ENCODE measurements at places on chromosomes 16 and 17.

GRCh38 chr16:1308036-1308976 lies 1.1 kb upstream of the UBE2I start:
- no peak for DNase-seq

- DNase-seq: no peak
These were observed 78.6 kb upstream of the ZFHX3 start for GRCh38 chr16:73126525-73126853.

- no peak for DNase-seq
These were observed 2.2 kb downstream of the ALDOC start for GRCh38 chr17:28574526-28574925.

DNA sequence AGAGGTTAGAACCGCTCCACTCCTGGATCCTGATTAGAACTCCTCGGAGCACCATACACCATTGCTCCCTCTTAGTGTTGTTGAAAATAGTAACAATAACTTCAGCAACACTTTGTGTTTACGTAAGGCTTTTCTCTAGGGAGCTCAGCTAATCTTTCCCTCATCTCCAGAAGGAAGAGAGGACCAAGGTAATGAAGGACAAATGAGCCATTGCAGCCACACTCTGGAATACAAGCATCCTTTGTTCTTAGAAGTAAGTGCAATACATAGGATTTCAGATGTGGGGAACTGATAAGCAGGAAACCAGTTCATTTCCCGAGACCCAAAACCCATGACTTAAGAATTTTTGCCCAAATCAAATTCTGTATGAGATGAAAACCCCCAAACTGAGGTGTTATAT lies 22.9 kb upstream of the ZNF652 start:
- no peak for DNase-seq

- no peak for DNase-seq
These were observed 62.6 kb downstream of the TUBD1 start for GRCh38 chr17:59830007-59830630.

- DNase-seq: no peak
These were observed 36.2 kb downstream of the USP10 start for GRCh38 chr16:84735849-84736586.
